Occipital lobe (tissue), 3 donors: ENCODE measurements at places on chromosomes 13 and 19. TPM values are rescaled to one million over a fixed set of nuclear protein-coding genes. Genes with fewer than 3 reads are reported as not detected.

GRCh38 chr13:21657538-21657937, 13.3 kb upstream of the FGF9 start:
- DNase-seq = no peak

GRCh38 chr13:40452038-40452666, 214.3 kb downstream of the FOXO1 start:
- DNase-seq = no peak

DNA sequence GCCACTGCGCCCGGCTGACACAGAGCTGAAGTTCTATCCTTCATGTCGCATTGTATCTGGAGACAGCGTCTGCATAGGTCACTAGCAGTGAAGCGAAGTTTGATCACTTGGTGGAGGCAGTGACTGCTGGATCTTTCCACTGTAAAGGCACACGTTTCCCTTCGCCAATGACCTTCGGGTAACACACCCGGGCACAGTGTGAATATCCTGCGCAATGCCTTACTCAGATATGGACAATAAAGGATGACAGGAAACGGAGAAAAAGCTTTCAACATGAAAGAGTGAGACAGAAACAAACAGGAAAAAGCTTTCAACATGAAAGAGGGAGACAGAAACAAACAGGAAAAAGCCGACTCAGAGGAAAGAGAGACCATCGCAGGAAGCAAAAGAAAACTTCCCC, 17.1 kb downstream of the ARL11 start:
- no peak for DNase-seq

GRCh38 chr19:35777086-35777841, 1.9 kb downstream of the ARHGAP33 start:
- DNase-seq = no peak

- no peak for DNase-seq
Observed at GRCh38 chr13:100755891-100756290, 81.3 kb upstream of the TMTC4 start.

GRCh38 chr13:50393628-50394027, 378.4 kb downstream of the KCNRG start:
- DNase-seq = no peak

DNA sequence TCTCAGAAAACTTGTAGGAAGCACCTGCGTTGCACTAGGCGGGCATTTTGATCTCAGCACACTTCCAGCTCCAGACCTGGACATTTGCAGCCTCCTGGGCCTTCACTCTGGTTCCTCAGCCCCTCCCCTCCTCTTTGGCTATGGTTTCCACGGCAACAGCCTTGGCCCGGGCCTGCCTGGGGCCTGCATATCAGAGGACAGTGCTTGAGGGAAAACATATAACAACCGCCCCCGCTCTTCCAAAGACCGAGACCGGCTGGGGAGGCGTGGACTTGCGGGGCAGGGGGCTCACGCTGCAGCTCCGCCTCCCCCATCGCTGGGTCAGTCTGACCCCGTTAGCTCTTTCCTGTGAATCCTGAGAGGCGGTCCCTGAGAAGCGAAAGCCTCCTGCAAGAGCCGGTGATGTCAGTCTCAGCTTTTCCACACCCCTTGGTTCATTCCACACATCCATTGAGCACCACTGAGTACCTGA, 125.7 kb upstream of the PEG3 start:
- DNase-seq = no peak

DNA sequence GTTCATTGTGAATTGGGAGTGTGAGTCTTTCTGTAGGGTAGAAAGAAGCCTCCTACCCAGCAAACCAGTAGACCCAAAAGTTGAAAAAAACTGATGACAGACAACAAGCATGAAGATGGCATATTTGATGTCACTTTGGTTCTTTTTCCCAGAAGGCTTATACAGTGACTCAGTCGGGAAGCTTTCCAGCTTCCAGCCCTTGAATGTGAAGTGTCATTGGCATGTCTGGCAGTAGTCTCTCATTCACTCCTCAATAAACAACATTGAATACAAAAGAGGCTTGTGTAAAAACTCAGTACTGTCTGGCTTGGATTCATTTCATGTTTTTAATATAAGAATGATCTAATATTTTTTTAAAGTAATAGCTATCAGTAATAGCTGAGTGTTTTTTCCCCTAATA, 68.7 kb downstream of the IPO5 start:
- DNase-seq = peak; percentile 34

- no peak for DNase-seq
Observed at GRCh38 chr13:110507678-110508381, 53.7 kb downstream of the RAB20 start.

Gene BORA
- 1.6 TPM for total RNA-seq

Gene KIR2DL3
- not detected for total RNA-seq

Gene AMER2
- total RNA-seq = 161 TPM

Gene ATXN8OS
- total RNA-seq = 2.2 TPM

Gene FAM83E
- total RNA-seq = 0.47 TPM

Gene IL12RB1
- total RNA-seq = 0.47 TPM

Gene TEAD2
- total RNA-seq = 10.0 TPM

Gene FPR1
- total RNA-seq = 6.7 TPM
